ENCODE measurements at places on chromosomes 1 and 21.
A peak's percentile ranks its signal among the peaks of the same experiment; 100 is the strongest.

GRCh38 chr21:41952568-41953248, 1.1 kb downstream of the C2CD2 start:
- DNase-seq: no peak

GRCh38 chr1:162284206-162284955, 92.3 kb downstream of the SPATA46 start:
- no peak for DNase-seq

DNA sequence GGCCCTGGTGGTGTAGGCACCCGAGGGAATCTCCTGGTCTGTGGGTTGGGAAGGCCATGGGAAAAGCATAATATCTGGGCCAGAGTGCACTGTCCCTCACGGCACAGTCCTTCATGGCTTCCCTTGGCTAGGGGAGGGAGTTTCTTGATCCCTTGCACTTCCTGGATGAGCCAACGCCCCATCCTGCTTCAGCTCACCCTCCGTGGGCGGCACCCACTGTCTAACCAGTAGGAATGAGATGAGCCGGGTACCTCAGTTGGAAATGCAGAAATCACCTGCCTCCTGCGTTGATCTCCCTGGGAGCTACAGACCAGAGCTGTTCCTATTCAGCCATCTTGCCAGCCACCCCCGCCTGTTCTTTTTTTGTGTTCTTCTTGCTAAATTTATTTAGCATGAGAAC, 134.4 kb downstream of the LEPR start:
- DNase-seq: no peak

DNA sequence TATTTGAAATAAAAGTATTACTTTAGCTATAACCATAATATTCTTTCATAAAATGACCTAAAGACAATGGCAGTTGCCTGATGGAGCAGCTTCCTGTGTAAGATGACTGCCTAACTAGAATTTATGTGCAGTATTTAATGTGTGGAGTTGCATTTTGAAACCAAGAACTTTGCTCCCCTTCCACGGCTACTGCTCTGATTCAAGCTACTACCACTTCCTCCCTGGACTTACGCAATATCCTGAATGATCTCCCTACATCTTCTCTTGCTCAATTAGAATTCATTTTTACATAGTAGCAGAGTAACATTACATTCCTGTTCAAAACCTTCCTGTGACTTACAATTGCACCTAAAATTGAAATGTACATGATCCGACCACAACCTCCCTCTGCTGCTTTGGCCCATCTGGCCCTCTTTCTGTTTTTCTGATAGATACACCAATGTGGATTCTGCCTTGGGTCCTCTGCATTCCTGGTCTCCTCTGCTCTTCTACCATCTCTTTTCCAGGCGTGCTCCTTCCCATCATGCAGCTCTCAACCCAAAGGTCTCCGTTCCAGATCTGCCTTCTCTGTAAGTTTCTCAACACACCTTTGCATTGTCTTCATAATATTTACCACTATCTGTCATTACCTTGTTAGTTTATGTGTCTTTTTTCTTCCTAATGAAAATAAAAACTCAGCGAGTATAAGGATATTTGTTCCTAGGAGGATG, 47.4 kb upstream of the USP25 start:
- DNase-seq: no peak

DNA sequence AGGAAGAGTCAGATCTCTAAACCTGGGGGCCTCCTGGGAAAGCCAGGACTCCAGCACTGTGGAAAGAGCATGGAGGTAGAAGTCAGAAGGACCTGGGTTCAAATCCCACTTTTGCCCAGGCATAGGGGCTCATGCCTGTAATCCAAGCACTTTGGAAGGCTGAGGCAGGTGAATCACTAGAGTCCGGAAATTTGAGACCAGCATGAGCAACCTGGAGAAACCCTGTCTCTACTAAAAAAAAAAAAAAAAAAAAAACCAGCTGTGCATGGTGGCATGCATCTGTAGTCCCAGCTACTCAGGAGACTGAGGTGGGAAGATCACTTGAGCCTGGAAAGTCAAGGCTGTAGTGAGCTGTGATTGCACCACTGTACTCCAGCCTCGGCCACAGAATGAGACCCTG, 31.8 kb downstream of the LDLRAP1 start:
- no peak for DNase-seq

DNA sequence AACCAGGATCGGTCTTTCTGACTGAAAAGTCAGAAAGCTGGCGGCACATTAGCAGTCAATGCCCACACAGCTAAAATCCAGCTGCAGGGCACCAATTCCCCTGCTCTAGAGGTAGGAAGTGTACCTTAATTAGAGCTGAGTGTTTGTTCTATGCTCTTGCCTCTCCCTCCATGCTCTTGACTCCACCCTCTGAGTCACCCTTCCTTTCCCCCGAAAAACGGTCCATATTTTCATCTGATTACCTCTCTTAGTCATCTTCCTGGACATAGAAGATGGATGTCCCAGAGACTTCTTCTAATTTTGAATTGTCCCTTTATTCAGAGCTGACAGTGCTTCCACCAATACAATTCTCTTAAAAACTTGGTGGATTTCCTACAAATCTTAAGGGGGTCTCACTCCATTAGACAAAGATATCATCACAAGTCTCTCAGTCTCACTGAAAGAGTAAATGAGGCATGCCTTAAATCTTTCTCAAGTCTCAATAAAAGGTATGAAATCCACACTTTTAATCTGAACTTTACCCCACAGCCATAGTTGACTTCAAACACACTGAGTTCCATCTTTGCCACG, 44.1 kb upstream of the SLC19A1 start:
- no peak for DNase-seq

DNA sequence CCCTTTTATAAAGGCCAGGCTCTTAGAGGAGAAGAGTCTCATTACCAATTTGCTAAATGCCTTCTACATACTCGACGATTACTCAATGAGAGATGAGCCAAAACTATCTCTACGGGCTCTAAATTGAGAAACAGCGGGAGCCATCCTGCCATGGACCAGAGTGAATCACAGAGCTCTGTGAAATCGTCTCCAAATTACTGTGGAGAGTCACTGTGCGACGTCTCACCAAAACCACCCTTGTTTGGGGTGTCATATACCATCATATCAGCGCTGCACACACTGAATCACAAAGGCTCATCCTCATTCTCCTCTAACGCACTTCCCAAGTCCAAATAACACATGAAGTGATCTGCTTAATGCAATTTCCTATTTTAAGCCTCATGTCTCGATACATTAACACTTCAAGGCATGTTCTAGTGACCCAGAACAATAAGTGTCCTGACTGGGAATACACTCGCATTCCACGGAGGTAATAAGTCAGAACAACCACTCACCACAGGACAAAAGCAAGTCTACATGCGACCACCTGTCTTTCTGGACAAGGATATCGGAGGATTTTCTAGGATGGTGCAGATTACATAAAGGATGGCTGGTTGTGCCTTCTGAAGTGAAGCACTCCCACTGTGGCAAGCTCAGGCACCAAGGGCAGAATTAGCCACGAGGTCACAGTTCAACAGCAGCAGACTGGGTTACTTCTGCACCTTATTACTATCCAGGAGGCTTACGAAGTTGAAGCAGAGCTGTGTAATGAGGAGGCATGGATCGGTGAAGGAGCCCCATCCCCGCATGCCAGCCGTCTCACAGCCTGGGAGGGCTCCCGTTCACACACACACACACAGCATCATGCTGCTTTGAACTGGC, 44.3 kb downstream of the NID1 start:
- no peak for DNase-seq

- DNase-seq: no peak
Measured at GRCh38 chr1:61639608-61640336, 85.2 kb downstream of the TM2D1 start.

GRCh38 chr1:23804183-23804835, 3.8 kb upstream of the GALE start:
- DNase-seq: no peak

- no peak for DNase-seq
Measured at GRCh38 chr1:218273762-218274479, 11.2 kb upstream of the RRP15 start.

- no peak for DNase-seq
Measured at GRCh38 chr21:26966649-26967061, 233 bp downstream of the ADAMTS5 start.

DNA sequence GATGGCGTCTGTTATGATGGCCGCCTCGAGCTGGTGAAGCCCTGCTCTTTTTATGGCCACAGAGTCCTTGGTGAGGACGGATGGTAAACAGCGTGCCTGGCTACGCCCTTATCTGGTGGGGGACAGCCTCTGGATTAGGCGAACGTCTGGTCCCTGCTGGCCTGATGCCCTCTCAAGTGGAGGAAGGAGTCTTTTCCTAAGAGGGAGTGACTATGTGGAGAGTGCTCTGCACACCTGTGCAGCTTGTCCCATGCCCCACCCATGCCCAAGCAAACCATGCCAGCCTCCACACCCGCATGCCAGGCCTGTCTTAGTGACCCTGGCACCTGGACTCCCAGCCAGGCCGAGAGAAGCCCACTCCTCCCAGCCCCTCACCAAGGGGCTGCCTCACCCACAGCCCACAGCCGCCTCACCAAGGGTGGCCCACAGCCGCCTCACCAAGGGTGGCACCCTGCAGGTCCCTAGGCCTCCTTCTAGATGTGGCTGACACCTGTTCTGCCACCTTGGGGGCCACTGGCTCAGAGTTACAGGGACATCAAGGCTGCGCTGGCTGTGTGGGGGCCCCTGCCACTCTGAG, 40.2 kb downstream of the WNT9A start:
- no peak for DNase-seq

DNA sequence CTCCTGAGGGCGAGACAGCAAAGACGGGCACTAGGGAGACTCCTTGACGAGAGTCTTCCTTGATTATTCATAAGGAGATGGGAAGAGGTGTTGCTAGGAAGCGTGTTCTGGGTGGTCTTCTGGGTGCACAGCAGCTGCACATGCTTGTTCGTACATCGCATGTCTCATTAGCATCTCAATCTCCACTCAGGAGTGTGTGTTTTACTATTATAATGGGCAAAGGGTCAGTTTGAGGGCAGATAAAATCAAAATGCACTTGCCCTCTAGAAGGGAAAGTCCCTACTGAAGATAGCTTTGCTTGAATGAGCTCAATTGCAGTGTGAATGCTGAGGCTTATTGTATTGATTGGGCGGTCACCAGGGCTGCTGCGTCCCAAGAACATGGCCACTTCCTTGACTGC, 50.2 kb upstream of the SCCPDH start:
- no peak for DNase-seq

DNA sequence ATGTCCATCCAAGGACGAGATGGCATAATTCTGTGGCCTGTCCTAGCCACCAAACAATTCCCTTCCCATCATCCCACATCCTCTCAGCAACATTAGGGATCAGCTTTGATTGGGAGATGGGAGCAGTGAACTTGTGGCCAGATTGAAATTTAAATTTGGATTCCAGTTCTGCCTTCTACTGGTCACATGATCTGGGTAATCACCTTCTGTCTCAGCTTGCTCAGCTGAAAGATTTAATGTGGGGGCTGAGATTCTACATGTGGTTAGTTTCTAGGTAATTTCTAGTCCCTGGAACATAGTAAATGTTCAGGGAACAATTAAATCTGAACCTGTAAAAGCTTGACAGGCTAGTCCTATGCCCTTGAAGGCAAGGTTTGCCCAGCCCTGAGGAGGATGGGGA, 3.2 kb downstream of the MYOCOS start:
- DNase-seq: no peak

- DNase-seq: no peak
Measured at GRCh38 chr1:118302145-118302544, 117.1 kb upstream of the SPAG17 start.

GRCh38 chr1:204980840-204981405, 62.1 kb upstream of the CNTN2 start:
- DNase-seq: no peak

- DNase-seq: peak; percentile 86
Measured at GRCh38 chr1:11272832-11273594, at the start of gene UBIAD1. Gene UBIAD1, plus strand, starts transcription at chr1:11273198. Its CDS starts 334 bp downstream, at chr1:11273532.

GRCh38 chr21:29473808-29474207, 175.1 kb downstream of the BACH1 start:
- DNase-seq: no peak

DNA sequence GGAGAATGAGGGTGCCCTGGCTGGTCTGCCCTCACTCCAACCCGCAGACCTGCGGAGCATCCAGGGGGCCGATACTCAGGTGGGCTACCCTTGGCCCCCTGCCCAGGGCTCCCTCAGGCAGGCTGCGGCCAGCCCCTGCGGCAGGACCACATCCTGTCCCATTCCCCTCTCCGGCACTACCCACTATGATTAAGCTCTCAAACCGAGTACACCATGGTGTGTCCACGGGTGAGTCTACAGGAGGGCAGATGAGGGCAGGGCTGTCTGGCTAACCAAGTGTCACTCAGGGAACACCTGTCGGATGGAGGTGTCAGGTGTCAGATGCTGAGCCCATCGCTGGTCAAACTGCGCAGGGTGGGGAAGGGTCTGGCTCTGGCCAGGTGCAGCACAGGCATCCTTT, 47.2 kb downstream of the SLC66A1 start:
- no peak for DNase-seq

DNA sequence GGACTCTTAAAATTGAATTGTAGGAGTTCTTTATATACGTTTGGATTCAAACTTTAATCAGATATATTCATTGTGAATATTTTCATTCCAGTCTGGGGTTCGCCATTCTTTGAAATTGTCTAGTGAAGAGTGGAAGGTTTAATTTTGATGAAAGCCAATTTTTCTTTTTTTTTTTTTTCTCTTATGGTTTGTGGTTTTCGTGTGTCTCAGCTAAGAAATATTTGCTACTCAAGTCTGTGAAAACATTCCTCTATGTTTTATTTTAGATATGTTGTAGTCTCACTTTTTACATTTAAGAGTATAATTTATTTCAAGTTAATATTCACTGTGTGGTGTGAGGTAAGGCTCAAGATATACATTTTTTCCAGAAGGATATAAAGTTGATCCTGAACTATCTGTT, 220.5 kb downstream of the KCNT2 start:
- DNase-seq: no peak

DNA sequence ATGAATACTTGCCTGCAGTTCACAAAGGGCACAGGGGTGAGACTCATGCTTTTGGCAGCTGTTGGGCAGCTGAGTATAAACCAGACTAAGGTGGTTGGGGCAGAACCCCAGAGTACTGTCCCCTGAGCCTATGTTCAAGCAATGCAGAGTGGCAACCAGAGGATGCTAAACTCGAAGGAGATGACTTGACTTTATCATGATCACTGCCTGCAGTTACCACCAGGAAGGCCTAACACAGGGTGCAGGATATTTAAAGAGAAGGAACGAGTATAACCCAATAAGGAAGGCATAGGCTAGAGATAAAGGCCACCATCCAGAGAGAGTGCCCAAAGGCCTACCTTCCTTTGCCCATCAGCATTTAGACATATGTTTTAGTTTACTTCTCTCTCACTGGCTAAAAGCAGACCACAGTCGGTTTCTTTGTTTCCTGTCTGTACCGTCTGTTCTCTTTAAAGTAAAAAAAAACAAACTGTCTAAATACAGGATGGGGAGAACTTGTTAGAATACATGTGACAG, 83.3 kb downstream of the MPZL1 start:
- DNase-seq: no peak

GRCh38 chr1:183598386-183598785, 8.1 kb upstream of the NCF2 start:
- DNase-seq: no peak

- no peak for DNase-seq
Measured at GRCh38 chr1:27399251-27400025, 7.0 kb downstream of the GPR3 start.
